ENCODE measurements at places on chromosomes 13 and 19.

GRCh38 chr19:57675881-57676280, 5.9 kb upstream of the ZNF551 start:
- no peak for DNase-seq

- DNase-seq = no peak
Observed at GRCh38 chr19:42140125-42140754, 8.0 kb upstream of the POU2F2 start.

GRCh38 chr19:30333291-30334065, 38.7 kb upstream of the ZNF536 start:
- no peak for DNase-seq

DNA sequence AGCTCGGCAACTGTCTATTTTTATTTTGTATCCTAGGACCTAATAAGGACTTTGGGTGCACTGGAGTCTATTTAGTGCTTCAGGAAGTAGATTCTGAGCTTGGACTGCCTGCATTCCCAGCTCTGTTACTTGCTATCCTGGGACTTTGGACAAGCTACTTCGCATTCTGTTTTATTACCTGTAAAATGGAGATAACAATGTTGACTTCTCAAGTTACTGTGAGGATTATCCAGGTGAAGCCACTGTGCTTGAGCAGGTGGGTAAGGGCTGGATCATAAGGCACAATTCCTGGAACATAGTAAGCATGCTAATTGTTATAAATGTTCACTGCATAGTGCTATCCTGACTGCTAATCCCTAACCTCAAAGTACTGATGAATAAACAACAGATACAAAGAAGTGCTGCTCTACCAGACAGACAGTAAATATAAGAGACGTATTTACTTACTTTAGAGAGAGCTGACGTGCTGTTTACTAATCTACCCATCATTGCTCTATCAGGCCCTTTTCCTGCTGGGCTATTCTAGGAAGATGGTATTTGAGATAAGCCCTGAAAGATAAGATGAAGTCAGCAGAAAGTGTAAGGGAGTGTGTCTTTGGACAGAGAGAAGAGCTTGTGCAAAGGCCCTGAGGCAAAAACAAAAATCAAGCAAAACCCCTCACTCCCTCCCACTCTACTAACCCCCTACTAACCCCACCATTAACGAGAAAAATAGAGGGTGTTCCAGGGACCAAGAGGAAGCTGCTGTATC, 50.8 kb upstream of the FLT1 start:
- no peak for DNase-seq

GRCh38 chr19:36488846-36489117, 579 bp downstream of the ZNF566 start:
- no peak for DNase-seq

DNA sequence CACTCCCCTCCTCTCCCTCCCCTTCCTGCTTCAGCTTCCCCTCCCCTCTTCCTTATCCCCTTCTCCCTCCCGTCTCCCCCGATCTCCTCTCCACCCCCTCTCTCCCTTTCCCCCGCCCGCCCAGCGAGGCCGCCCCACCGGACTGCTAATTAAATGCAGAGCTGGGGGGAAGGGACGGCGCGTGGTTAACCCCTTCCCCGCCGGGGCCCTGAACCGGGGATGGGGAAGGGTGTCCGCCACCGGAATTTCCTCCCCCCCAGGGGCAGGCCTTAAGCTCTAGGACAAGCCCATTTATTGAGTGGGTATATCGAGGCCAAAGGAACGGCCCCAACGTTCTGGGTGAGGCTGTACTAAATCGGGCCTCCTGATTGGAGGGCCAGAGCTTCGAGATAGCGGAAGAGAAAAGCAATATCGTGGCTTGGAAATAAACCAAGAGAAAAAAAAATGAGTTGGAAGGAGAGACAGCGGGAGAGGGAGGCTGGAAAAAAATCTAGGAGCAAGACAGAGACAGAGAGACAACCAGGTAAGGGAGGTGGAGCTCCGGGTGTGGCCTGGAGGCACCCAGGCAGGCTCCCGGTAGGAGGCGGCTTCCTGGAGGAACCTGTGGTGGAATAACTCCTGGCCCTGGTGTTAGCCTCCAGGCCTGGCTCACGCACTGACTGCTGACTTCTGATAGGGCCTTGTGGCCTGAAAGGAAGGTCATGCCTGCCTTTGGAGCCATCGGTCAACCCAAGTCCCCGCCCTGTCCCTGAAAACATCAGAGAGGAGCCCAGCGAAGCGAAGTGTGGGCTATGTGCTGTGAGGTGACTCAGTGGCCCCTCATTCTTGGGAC, 11.6 kb upstream of the JUND start:
- DNase-seq = no peak

- no peak for DNase-seq
Observed at GRCh38 chr13:67650471-67650870, 420.3 kb upstream of the PCDH9 start.

DNA sequence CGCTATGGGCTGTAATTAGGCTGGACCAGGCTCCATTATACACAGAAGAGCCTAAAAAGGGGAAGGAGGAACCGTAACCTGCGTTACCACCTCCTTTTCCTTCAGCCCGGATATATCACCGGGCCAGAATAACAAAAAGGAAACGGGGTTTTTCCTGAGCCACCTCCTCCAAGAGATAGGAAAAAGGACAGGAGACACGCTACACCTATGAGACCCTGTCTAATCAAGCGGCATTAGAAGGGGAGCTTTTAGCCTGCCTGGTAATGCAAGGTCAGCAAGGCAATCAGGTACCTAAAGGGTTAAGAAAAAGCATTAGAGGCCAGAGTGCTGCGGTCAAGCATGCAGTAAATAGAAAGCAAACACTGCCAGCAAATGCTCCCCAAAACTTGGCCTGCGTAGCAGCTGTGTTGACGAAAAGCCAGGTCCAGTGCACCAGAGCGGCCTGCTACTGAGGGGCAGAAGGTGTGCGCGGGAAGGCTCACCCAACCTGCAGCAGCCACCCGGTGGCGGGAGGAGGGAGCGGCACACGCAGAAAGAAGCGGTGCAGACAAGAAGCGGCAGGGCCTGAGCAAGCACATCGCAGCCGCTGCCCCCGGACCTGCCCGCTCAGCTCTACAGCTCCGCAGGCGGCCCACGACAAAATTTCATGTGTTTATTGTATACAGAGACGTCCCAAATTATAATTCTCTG, 1466.1 kb downstream of the UQCRFS1 start:
- no peak for DNase-seq

DNA sequence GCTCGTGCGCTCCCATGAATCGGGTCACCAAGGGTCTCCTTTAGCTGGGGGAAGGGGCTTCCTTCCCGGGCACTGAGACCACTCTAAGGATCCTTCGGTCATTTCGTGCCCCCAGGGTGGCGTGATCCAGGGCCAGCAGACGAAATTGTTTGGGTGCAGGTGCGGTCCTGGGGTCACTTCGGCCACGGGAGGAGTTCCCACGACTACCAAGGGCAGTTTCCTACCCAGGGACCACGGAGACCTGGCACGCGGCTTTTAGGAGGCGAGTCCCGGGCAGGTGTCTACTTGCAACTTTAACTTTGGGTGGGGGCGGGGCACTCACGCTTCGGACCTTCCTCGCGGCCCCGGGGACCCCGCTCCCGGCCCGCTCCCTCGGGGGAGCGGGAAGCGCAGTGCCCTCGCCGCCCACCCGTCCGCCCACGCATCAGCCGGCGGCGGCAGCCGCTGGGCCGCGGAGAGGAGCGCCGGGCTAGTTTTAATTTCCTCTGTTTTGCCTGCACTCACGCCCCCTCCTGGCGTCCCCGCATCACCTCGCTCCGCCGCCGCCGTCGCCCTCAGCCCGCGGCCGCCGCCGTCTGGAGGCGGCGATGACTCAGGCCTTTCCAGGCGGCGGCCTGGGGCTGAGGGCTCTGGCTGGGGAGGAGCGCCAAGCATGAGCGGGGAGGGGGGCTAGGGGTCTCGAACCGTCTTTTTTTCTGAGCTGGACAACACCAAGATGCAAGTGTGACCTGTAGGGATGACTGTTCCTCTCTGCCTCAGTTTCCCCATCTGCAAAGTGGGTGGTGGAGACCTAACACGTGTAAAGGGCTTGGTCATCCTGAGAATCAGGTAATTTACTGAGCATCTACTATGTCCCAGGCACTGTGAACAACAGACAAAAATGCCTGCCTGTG, 21.8 kb downstream of the OLFM2 start:
- peak; percentile 64 for DNase-seq

GRCh38 chr13:93745884-93746283, 519.3 kb downstream of the GPC6 start:
- DNase-seq = no peak

- DNase-seq = no peak
Observed at GRCh38 chr19:16366433-16367260, 42.0 kb downstream of the KLF2 start.

DNA sequence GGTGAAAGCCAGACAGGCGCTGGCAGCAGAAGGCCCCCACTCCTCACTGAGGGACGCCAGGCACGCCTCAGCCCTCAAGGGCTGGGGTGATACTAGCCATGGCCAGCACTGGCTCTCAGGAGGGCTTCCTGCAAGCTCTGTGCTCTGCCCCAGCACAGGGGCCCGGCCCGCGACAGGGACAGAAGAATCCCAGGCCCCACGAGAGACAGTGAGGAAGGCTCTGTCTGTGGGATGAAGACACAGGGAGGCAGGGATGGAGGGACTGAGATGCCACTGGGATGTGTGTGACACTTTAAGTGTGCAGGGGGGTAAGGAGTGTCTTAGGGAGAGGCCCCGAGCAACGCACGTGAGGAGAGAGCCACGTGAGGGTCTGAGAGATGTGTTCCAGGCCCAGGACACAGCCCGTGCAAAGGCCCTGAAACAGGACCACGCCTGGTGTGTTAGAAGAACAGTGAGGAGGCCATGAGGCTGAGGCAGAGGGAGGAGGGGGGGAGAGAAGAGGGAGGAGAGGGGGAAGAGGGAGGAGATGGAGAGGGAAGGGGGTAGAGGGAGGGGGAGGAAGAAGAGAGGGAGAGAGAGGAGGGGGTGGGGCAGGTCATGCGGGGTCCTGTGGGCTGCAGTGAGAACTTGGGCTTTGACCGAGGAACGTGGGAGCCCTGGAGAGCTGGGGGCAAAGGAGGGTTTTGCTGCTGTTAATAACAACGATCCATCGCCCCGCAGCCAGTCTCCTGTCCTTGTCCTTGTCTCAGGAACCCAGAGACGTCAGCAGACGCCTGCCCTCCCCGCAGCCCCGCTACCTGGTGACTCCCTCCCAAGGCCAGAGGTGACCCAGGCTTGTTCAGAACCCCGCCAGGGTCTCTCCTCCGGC, 7.2 kb downstream of the RPL36 start:
- DNase-seq = no peak

GRCh38 chr13:20700288-20700687, 3.2 kb upstream of the IL17D start:
- DNase-seq = no peak

- no peak for DNase-seq
Observed at GRCh38 chr13:61136093-61136492, 279.6 kb downstream of the PCDH20 start.

DNA sequence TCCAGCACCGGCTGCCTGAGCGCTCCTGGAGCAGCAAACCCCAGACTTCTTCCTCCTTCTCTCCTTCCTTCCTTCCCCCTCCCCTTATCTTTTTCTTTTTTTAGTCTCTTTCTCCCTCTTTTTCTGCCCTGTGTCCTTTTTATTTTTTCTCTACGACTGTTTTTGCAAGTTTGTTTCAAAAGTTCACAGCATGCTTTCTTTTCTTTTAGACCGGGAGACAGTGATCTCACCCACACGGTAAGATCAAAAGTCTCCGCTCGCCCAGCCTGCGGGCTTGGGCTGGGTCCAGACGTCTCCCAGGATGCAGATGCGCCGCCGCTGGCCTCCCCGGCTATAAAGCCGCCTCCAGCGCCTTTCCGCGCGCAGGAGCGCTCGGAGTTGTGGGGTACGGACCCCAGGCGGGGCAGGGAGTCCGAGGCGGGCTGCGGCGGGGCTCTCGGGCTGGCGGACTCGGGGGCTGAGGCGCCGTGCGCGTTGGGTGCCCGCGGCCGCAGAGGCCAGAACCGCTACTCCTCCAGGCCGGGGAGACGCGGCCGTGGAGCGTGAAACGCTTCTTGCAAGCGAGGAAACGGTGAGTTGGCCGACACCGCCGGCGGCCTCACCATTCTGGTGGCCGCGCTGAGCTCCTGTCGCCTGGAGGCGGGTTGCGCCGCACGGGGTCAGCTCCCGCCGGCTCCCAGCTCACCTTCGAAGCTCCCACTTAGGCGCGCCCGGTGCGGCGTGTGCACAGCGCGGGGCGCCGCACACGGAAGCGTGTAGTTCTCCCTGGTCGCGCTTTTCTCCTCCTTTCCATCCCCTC, 2.0 kb upstream of the TSHZ3 start:
- no peak for DNase-seq

DNA sequence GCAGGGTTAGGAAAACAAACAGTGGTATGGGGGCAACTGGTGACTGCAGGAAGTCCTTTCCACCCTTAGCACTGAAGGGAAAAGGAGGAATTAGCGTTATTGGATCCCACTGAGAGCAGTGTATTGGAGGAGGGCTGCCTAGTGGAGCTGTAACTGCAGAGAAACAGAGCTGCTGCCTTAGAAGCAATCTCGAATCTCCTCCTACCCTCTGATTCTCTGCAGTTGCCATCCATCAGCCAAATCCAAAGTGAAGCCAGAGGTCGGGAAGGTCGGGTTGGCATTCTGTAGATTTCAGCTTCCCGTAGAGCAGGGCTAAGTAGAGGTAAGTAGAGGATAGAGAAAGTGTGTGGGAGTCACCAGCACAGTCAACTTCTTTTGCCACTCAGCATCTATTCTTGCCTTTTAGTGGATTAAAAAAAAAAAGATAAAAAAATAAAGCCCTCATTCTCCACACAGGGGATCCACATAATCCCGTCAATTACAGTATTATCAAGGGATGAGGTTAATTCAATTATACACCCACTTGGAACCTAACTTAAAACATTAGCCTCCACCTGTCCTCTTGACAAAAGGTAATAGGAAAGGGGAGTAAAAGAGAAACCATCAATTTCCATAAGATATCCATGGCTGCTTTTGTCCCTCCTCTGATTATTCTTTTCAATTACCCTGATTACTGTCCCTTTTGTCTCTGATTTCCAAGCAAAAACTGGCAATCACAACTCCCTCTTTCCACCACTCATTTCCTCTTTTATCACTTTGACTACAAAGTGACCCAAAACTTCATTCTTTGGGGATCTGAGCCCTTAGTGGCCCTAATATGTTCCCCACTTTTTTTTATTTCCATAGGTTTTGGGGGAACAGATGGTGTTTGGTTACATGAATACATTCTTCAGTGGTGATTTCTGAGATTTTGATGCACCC, 234.7 kb downstream of the RBM26 start:
- no peak for DNase-seq

- no peak for DNase-seq
Observed at GRCh38 chr13:110286833-110287819, 19.8 kb downstream of the COL4A1 start.

DNA sequence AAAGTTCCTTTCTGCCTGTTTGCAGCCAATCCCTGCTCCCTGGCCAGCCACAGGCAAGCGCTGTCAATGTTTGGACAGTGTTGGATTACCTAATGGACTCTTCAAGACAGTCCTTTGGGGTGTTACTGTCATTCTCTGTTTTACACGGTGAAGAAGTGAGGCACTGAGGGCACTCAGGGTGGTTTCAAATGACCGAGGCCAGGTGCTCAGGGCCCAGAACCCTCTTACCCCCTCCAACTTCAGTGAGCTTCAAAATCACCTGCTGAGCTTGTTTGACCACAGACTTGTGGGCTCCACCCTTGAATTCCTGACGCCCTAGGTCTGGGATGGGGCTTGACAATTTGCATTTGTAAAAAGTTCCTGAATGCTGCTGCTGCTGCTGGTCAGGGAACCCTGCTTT, 97.9 kb downstream of the GGACT start:
- no peak for DNase-seq
